ENCODE measurements at places on chromosomes 16 and 17.

- no peak for DNase-seq
These were observed 797 bp downstream of the PRCD start for GRCh38 chr17:76540381-76541300.

GRCh38 chr17:12727076-12727760, 61.5 kb downstream of the MYOCD start:
- no peak for DNase-seq

- no peak for DNase-seq
These were observed 440.9 kb downstream of the SOX9 start for GRCh38 chr17:72561680-72562079.

DNA sequence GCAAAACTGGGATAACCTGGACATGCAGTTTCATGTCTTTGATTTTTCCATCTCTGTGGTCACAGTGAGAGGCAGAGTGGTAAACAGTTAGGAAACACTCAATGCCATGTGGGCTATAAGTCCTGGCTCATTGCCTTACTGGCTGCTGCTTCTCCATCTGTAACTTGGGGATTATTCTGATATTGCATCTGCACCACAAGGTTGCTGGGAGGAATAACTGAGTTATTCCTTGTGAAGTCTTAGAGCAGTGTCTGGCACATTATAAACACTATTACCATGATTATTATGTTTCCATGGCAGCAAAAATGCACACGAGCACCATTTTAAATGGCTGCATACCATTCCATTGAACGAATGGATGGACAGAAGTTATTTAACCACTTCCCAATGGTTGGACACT, 111.7 kb upstream of the CDH5 start:
- DNase-seq, result no peak

- no peak for DNase-seq
These were observed 14.5 kb downstream of the OTOP3 start for GRCh38 chr17:74950207-74950606.
